ENCODE measurements at places on chromosomes 12 and 14.
A peak's percentile ranks its signal among the peaks of the same experiment; 100 is the strongest.

GRCh38 chr14:23300687-23301223 is 1.9 kb downstream of the PPP1R3E start:
- peak; percentile 16 for DNase-seq

GRCh38 chr12:112170376-112170775 is 45.0 kb downstream of the TRAFD1 start:
- no peak for DNase-seq

GRCh38 chr12:13173012-13173932 is 23.3 kb upstream of the EMP1 start:
- DNase-seq = no peak

- DNase-seq = no peak
These were observed 32.4 kb downstream of the EPS8 start for GRCh38 chr12:15756822-15757221.

GRCh38 chr12:24198936-24199671 is 249.6 kb upstream of the SOX5 start:
- no peak for DNase-seq

- no peak for DNase-seq
These were observed 69.2 kb upstream of the ETV6 start for GRCh38 chr12:11580125-11580751.

DNA sequence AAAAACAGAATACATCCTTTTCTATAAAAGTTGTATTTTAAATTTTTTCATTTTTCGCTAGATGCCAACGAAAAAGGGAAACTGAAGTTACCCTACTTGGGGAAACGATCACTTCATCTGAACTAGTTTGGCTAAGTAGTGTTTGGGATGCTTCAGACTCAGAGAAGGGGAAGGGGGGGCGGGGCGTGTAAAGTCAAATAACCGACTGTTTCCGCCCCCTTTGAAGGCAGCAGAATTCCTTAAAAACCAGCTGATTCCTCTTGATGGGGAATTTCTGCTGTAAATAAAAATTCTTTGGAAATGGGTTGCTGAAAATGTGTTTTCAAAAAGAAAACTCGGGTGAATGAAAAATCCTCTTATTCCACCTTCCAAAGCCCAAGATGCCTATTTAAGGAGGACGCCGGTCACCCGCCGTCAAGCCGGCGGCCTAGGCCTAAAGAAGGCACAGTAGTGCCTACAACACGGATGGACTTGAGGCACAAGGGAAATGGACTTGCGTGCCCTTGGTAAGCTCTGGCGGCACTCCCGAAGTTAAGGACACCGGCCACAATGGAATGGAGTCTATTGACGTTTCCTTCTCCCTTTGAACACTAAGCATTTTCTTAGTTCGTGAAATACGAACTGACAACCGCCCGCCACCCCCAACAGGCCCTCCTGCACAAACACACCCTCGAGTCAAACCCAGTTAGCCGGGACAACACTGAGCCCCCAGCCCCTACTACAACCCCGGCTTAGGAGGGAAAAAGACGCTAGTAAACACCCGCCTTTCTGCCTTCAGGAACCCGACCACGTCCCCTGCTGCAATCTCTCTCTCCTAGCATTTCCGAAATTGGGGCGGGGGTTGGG is 1.9 kb downstream of the ATXN2 start:
- no peak for DNase-seq

DNA sequence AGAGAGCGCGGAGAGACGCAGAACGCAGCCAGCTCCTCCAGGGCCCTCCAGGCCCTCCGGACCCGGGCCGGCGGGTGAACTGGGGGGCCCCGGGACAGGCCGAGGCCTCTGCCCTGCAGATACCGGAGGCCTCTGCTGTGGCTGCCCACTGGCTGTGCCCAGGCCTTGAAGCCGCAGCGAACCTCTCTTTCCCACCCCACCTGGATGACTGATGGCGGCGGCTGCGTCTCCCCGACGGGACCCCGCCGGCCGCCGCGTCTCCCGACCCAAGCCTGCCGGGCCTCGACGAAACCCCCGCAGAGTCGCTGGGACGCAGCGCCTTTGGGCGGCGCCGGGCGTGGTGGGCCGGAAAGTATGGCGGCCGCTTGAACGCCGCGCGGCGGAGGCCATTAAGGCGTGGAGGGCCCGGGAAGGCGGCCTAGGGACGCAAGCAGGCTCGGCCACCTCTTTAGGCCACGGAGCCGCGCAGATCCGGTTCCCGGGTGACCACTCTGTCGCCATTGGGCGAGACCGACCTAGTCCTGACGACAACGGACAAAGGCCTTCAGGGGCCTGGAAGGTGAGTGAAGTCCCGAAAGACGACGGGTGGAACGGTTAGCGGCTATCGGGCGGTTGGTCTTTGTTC is 8.4 kb upstream of the ERGIC2 start:
- DNase-seq = peak; percentile 7

DNA sequence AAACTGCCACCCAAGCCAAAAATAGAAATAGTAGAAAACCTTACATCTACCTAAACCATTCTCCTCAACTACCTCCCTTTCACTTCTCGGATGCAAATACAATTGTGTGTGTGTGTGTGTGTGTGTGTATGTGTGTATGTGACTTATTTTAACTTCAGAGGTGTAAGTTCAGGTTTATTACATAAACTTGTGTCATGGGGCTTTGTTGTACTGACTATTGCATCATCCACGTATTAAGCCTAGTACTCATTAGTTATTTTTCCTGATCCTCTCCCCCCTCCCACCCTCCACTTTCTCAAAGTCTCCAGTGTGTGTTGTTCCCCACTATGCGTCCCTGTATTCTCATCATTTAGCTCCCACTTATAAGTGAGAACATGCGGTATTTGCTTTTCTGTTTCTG is 592.5 kb upstream of the ATP2B1 start:
- no peak for DNase-seq

GRCh38 chr14:100049220-100049619 is 16.0 kb upstream of the EVL start:
- no peak for DNase-seq

DNA sequence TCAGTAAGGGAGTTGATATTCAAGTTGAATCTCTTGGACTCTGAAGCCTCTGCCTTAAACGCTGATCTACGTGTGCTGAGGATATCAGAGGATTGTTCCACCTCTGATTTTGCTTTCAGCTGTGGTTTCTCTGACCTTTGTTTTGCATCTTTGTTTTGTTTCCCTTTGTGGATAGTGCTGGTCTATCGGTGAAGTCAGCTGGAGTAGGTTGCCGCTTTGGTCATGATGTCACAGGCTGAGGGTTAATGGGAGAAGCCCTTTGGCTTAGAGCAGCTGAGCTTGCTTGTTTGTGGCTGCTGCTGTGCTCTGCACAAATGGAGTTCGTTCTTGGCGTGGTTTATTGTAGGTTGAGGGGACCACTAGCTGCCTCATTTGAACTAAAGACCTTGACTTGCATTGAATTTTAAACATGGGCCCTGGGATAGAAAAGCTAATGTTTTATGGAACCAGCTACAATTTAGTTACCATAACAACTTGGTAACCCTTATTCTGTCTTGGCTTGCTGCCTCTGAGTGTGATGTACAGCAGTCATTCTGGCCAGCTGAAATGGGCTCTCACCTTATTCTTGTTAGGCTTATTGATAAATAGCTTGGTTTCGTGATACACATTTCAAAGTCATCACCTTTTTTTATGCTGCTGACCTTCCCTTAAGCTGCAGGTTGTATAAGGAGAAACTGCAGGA is 284.5 kb upstream of the E2F7 start:
- no peak for DNase-seq

DNA sequence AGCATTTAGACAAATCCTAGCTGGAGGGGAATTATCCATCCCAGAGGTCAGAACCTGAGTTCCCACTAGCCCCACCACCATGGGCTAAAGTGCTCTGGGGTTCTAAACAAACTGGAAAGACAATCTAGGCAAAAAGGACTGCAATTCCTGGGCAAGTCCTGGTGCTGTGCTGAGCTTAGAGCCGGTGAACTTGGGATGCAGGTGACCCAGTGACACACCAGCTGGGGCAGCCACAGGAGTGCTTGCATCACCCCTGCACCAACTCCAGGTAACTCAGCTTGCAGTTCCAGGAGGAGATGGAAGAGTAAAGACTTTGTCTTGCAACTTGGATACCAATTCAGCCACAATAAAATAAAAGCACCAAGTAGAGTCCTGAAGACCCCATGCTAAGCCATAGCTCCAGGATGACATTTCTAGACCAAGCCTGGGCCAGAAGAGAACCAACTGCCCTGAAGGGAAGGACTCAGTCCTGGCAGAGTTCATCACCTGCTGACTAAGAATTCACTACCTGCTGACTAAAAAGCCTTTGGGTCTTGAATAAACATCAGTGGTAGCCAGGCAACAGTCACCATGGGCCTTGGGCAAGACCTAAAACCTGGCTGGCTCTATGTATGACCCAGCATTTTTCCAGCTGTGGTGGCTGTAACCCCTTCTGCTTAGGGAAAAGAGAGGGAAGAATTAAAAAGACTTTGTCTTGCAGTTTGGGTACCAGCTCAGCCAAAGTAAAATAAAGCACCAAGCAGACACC is 223.4 kb upstream of the DIO2 start:
- no peak for DNase-seq

DNA sequence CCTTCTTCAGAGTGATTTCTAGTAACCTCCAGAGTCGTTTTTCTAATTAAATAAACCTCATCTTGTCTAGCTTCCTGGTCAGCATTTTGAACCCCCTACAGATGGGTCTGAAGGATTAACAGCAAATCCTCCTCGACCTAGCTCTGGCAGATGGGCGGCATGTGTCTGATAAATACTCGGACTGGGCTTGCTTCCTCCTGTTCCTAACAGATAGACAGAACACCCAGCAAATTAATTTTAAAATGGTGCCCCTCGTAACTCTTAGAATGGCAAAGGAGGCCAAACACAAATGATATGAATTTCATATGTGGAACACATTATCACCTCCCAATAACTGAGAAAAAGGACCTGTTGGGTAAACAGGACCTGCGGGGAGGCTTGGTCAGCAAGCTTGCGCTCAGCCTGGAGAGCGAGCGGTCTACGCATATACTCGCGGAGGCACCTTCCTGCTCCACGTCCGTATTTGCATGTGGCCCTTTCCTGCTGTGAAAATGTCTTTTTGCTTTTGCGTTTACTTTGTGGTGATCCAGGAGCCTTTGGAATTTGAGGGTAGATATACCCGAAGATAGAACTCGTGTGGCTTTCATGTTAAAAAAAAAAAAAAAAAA is 79.6 kb downstream of the OTX2 start:
- no peak for DNase-seq

GRCh38 chr12:46260913-46261476 is 7.8 kb downstream of the SLC38A1 start:
- no peak for DNase-seq

DNA sequence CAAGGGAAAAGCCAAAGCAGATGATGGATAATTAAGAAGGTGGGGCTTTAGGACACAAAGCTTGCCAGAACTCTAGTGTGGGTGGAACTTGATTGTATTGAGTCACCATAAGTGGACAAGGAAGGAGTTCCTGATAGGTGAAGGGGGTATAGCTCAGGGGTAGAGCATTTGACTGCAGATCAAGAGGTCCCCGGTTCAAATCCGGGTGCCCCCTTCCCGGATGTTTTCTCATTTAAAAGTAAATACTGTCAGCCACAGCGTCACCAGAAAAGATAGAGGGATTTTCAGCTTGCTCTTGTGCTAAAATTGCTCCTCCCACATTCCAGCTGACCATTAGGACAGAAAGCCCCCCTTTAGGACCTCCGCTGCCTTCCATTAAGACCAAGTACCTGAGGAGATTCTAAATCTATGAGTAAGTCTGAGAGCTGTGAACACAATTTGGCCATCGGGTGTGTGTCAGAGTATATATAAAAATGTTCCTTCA is 36.6 kb downstream of the DCAF4 start:
- DNase-seq = no peak

DNA sequence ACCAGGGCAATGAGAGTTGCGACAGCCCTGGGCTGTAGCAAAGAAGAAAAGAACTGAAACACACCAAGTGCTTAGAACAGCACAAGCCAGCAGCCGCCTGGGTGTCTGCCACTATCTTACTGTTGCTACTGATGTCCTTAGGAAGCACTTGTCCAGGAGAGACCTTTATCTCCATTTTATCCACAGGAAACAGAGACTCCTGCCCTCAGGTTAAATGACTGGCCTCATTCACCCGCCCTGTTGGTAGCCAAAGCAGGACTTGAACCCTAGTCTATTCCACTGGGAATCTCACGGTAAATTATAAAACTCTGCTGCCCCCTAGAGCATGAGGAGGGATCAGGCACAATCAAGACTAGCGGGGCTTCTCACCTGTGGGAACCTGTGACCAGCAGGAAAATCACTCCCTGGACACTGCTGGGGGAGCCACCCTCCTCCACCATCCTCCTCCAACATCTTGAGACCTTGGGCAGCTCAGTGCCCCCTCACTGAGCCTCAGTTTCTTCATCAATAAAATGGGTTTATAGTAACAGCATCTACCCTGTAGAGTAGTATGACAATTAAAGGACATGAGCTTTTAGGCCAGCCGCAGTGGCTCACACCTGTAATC is 20.5 kb upstream of the TESC start:
- DNase-seq = peak; percentile 17

- no peak for DNase-seq
These were observed 1.0 kb downstream of the ZC3H14 start for GRCh38 chr14:88563845-88564244.

DNA sequence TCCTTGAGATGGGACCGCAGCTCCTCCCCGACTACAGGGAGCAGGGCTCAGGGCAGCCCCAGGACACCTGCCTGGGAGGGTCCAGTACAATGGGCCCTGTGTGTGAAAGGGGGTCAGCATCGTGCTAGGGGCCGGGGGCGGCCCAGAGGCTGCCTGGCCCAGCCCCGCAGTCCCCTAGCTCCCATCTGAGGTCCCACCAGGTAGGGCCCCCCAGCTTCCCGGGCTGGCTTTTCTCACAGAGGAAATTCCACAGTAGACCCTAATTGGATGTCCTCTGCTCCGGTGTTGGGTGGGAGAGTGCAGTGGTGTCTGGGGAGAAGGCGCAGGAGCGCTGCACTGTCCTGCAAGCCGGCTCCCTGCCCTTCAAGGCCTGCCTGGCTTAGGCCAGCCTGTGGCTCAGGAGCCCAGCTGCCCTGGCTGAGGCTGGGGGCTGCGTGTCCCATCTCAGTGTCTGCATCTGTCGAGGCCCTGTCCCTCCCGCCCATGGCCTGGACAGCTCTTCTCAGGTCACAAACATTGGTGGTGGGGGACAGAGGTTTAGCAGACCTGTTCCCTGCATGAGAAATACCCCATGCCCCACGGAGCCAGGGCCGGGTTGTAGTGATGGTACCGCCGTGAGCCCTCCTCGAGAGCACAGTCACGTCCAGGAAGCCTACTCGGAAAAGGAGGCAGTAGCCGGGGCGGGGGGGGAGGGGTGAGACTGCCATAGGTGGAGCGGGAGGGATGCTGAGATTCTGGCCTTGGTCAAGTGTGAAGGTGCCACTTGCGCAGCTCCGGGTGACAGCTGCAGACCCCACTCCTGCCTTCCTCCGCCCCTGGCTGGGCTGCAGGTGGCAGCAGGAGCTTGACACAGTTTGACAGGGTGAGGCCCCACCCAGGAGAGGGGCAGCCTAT is 11.6 kb downstream of the HIP1R start:
- no peak for DNase-seq

- no peak for DNase-seq
These were observed 46.3 kb downstream of the ADGRD1 start for GRCh38 chr12:131000000-131000486.

- DNase-seq = no peak
These were observed 140.0 kb downstream of the DAD1 start for GRCh38 chr14:22448905-22449599.

All from T-helper 1 cell (primary cell).